ENCODE measurements at places on chromosomes 13 and 19. TPM values are rescaled to one million over a fixed set of nuclear protein-coding genes. Genes with fewer than 3 reads are reported as not detected.
A peak's percentile ranks its signal among the peaks of the same experiment; 100 is the strongest.

DNA sequence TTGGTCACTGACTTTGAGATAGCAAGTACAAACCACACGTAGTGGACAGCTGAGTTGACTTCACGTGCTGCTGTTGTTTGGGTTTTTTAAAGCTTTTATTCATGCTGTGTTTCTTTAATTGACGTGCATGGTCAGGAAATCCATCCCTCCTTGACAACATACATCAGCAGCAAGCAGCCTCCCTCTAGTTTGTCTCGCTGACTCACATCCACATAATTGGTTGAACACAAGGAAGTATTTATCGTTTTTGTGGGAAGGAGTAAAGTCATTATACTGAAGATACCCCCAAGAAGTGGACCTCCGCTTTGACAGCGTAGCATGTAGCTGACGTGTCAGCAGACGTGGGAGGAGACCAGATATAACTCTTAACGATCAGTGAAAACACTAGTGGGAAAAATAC, 355.8 kb downstream of the MYO16 start:
- H3K4me3 ChIP-seq: no peak overlapping the region
- no peaks in the 10 kb centered on the region for H3K4me1 ChIP-seq
- no peaks in the 10 kb centered on the region for H3K27me3 ChIP-seq
- H3K36me3 ChIP-seq: no peaks in the 10 kb centered on the region
- DNase-seq: no peak

- no peak overlapping the region for H3K27ac ChIP-seq
- DNase-seq: no peak
- H3K4me3 ChIP-seq: no peak overlapping the region
- no peaks in the 10 kb centered on the region for H3K4me1 ChIP-seq
- H3K27me3 ChIP-seq: no peaks in the 10 kb centered on the region
- H3K36me3 ChIP-seq: no peaks in the 10 kb centered on the region
Measured at GRCh38 chr13:33146843-33147611, 130.8 kb downstream of the KL start.

GRCh38 chr13:40770934-40771618, at the start of gene MRPS31:
TSS of gene MRPS31 (minus strand) at chr13:40771190. CDS start at chr13:40771136, 54 bp downstream.
- peaks cover 17% of the 10 kb centered on the region for H3K4me1 ChIP-seq
- no peaks in the 10 kb centered on the region for H3K27me3 ChIP-seq
- H3K36me3 ChIP-seq: peaks cover 7% of the 10 kb centered on the region
- peak within 1 kb of the TSS; percentile 89 for H3K27ac ChIP-seq

GRCh38 chr13:100089465-100090032, 656 bp downstream of the PCCA start:
- H3K4me1 ChIP-seq: peaks cover 5% of the 10 kb centered on the region
- no peaks in the 10 kb centered on the region for H3K27me3 ChIP-seq
- peak; percentile 26 for DNase-seq
- no peaks in the 10 kb centered on the region for H3K36me3 ChIP-seq
- H3K27ac ChIP-seq: peak overlapping the region; percentile 95

GRCh38 chr13:102901056-102901455, 55.2 kb downstream of the ERCC5 start:
- H3K4me3 ChIP-seq: no peak overlapping the region
- H3K27me3 ChIP-seq: no peaks in the 10 kb centered on the region
- H3K27ac ChIP-seq: no peak overlapping the region
- H3K4me1 ChIP-seq: no peaks in the 10 kb centered on the region
- DNase-seq: no peak

GRCh38 chr13:78602561-78603239, 652 bp downstream of the POU4F1 start:
- no peak overlapping the region for H3K4me3 ChIP-seq
- DNase-seq: no peak
- peaks cover 85% of the 10 kb centered on the region for H3K27me3 ChIP-seq
- H3K4me1 ChIP-seq: peaks cover 17% of the 10 kb centered on the region
- no peak overlapping the region for H3K27ac ChIP-seq

- H3K4me3 ChIP-seq: no peak overlapping the region
- peaks cover 18% of the 10 kb centered on the region for H3K27me3 ChIP-seq
- H3K36me3 ChIP-seq: no peaks in the 10 kb centered on the region
- H3K27ac ChIP-seq: no peak overlapping the region
- peaks cover 2% of the 10 kb centered on the region for H3K4me1 ChIP-seq
Measured at GRCh38 chr19:39246951-39247669, 1.5 kb downstream of the IFNL4 start.

DNA sequence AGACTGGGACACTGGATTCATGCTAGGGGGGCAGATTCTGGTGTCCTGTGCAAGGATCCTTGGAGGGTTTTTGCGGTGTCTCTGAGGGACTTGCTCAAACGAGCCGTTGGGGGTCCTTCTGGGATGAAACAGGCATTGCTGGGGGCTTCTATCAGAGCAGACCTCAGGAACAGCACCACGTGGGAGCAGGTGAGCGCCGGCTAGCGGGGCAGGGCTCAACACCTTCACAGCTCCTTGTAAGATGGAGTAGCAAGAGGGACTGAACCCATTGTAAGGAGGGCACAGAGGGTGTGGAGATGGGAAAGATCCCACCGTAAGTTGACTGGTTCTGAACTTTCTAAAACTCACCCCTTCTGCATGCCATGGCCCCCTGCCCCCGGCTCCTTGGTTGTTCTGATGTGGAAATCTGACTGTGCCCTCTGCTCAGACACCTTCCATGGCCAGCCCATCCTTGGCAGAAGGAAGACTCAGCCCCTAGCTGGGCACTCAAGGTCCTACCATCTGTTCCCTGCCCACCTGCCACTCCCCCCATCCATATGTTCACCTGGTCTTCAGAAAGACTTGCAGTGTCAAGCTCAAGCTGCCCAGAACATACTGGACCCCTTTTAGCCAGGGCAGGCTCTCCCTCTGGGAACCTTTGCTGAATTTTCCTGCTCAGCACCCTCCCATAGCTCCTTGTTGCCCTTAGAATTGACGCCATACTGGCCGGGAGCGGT, 1.2 kb downstream of the SLC27A1 start:
- peaks cover 4% of the 10 kb centered on the region for H3K4me1 ChIP-seq
- no peaks in the 10 kb centered on the region for H3K27me3 ChIP-seq
- peak overlapping the region; percentile 50 for H3K4me3 ChIP-seq
- no peaks in the 10 kb centered on the region for H3K36me3 ChIP-seq

- H3K4me3 ChIP-seq: no peak overlapping the region
- no peak overlapping the region for H3K27ac ChIP-seq
- no peak for DNase-seq
- H3K27me3 ChIP-seq: no peaks in the 10 kb centered on the region
- no peaks in the 10 kb centered on the region for H3K36me3 ChIP-seq
- H3K4me1 ChIP-seq: no peaks in the 10 kb centered on the region
Measured at GRCh38 chr13:76335463-76335862, 550.7 kb downstream of the KCTD12 start.

- no peaks in the 10 kb centered on the region for H3K4me1 ChIP-seq
- DNase-seq: peak; percentile 88
- peak within 1 kb of the TSS; percentile 53 for H3K27ac ChIP-seq
- H3K27me3 ChIP-seq: no peaks in the 10 kb centered on the region
- no peaks in the 10 kb centered on the region for H3K36me3 ChIP-seq
Measured at GRCh38 chr13:100588331-100589177, at the start of gene GGACT. TSS of gene GGACT (minus strand) at chr13:100588789. CDS start at chr13:100532591, 56,198 bp downstream.

DNA sequence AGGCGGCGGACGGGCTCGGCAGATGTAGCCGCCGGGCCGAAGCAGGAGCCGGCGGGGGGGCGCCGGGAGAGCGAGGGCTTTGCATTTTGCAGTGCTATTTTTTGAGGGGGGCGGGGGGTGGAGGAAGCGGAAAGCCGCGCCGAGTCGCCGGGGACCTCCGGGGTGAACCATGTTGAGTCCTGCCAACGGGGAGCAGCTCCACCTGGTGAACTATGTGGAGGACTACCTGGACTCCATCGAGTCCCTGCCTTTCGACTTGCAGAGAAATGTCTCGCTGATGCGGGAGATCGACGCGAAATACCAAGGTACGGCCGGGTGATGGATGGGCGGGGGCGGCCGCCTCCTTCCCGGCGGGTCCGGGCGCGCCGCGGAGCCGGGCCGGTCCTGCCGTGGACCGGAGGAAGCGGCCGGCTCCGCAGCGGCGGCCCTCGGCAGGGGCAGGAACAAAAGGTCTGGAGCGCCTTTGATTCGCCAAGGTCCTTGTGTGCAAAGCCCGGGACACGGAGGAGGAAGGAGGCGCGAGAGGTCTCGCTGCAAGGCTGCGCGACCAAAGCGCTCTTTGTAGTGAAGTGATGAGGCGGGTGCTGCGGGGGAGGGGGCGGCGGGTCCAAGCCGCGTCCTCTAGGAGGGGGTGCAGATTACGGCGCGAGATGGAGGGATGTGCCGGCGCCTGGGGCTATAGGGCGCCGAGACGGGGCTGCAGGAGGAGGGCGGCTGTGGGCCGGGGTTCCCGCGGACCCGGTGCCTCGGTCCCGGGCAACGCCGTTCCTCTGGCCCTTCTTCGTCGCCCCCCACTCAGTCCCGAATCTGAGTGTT, 689 bp downstream of the ING1 start:
- peak overlapping the region; percentile 99 for H3K27ac ChIP-seq
- H3K4me3 ChIP-seq: peak overlapping the region; percentile 94
- no peaks in the 10 kb centered on the region for H3K27me3 ChIP-seq
- peaks cover 17% of the 10 kb centered on the region for H3K4me1 ChIP-seq
- peak; percentile 81 for DNase-seq

DNA sequence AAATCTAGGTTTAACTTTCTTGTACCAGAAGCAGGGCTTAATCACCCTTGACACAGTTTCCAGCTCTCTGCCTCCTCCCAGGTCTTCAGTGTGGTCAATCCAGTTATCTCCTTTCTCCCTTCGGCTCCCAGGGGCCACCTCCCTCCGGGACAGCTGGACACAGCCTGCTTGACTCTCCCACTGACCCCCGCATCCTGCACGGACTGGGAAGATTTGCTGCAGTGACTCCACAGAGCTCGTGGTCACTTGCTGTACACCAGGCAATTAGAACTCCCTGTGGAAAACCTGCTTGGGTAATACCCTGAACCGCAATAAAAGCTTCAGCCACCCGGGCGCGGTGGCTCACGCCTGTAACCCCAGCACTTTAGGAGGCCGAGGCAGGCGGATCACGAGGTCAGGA, 116.5 kb downstream of the NUFIP1 start:
- H3K4me3 ChIP-seq: no peak overlapping the region
- peak; percentile 59 for DNase-seq
- no peaks in the 10 kb centered on the region for H3K27me3 ChIP-seq
- H3K4me1 ChIP-seq: peaks cover 12% of the 10 kb centered on the region

GRCh38 chr13:46535825-46536224, 17.1 kb upstream of the LRCH1 start:
- H3K4me3 ChIP-seq: no peak overlapping the region
- no peak for DNase-seq
- no peak overlapping the region for H3K27ac ChIP-seq
- H3K36me3 ChIP-seq: no peaks in the 10 kb centered on the region

- H3K27me3 ChIP-seq: no peaks in the 10 kb centered on the region
- no peak overlapping the region for H3K4me3 ChIP-seq
- no peaks in the 10 kb centered on the region for H3K4me1 ChIP-seq
- no peak overlapping the region for H3K27ac ChIP-seq
- DNase-seq: no peak
Measured at GRCh38 chr13:114012921-114013320, 39.0 kb upstream of the C13orf46 start.

DNA sequence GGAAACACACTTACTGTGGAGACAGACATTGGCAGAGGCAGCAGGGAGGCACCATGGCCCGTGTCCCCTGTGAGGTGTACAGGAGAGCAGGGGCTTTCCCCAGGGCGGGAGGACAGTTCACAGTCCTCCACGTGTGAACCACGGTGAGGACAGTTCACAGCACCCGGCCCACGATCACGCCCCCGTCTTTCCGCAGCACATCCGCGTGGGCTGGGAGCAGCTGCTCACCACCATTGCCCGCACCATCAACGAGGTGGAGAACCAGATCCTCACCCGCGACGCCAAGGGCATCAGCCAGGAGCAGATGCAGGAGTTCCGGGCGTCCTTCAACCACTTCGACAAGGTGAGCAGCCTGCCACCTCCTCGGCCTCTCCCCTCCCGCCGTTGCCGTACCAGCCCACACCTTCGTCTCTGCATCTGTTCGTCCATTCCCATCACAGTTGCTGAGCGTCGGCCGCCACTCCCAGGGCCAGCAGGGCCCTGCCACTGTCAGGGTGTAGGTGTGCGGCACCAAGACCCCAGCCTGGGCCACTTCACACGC, 17.4 kb downstream of the CAPN12 start:
- peaks cover 27% of the 10 kb centered on the region for H3K4me1 ChIP-seq
- peaks cover 3% of the 10 kb centered on the region for H3K36me3 ChIP-seq
- no peak for DNase-seq
- no peaks in the 10 kb centered on the region for H3K27me3 ChIP-seq

DNA sequence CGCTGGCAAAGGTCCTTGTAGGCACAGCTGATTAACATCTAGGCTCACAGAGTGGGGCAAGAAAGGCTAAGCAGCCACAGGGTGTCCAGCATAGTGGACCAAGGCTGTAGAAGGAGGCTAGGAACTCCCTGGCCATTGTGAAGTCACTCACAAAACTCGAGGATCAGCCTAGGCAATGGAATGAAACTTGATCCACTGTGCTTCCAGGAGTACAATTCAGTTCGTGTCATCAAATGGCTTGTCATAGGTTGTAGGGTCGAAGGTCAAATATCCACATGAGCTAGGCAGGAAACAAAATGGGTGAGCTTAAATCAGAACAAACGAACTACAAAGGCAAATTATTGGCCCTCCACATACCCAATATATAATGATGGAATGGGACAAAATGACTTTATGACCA, 4.4 kb upstream of the FAM187B start:
- no peak overlapping the region for H3K27ac ChIP-seq
- H3K4me3 ChIP-seq: no peak overlapping the region
- DNase-seq: no peak
- no peaks in the 10 kb centered on the region for H3K4me1 ChIP-seq
- H3K27me3 ChIP-seq: no peaks in the 10 kb centered on the region
- no peaks in the 10 kb centered on the region for H3K36me3 ChIP-seq

DNA sequence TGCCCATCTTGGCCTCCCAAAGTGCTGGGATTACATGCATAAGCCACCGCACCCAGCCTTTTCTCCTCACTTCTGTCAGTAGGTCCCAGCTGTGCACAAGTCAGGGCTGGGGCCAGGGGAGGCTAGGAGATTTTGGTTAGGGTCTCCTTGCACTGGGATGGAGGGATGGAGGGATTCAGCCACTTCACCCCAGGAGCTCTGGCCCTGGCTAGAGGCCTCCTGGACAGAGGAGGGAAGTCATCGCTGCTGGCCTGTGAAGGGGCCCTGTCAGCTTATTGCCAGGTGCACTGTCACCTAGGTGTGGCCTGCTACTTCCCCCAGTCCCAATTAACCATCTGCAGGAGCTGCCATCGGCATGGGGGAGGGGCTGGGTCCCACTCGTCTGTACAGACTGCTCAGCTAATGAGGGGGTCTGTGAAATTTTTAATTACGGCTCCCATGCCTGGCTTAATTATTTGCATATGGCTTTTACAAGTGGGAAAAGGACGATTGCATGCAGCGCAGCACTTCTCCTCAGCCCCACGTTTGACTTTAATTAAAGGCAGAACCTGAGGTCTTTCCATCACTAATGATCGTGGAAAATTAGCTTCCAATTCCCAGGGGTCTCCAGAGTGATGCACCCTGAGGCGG, 52.4 kb downstream of the CHST8 start:
- no peaks in the 10 kb centered on the region for H3K4me1 ChIP-seq
- H3K27me3 ChIP-seq: no peaks in the 10 kb centered on the region
- peak; percentile 27 for DNase-seq
- H3K36me3 ChIP-seq: no peaks in the 10 kb centered on the region
- H3K4me3 ChIP-seq: no peak overlapping the region

The ZNF493 gene
- total RNA-seq: 26.7 TPM

The UPK1A gene
- total RNA-seq: not detected

The PSG1 gene
- not detected for total RNA-seq

The CALR3 gene
- total RNA-seq: not detected

The TRPC4 gene
- total RNA-seq: 2.9 TPM

Measured in kidney (tissue), 22 donors.